ENCODE measurements at places on chromosomes 3 and 15. TPM values are rescaled to one million over a fixed set of nuclear protein-coding genes. Genes with fewer than 3 reads are reported as not detected.

PLAAT1 gene
- not detected for total RNA-seq

ISLR gene
- total RNA-seq = not detected

UBL7 gene
- 59.9 TPM for total RNA-seq

KY gene
- not detected for total RNA-seq

LSAMP gene
- total RNA-seq = not detected

MESP2 gene
- not detected for total RNA-seq

All from T-cell (primary cell).